ENCODE measurements at places on chromosomes 6 and 20.

GRCh38 chr6:110053395-110054240 is 75.5 kb downstream of the GPR6 start:
- DNase-seq: no peak

DNA sequence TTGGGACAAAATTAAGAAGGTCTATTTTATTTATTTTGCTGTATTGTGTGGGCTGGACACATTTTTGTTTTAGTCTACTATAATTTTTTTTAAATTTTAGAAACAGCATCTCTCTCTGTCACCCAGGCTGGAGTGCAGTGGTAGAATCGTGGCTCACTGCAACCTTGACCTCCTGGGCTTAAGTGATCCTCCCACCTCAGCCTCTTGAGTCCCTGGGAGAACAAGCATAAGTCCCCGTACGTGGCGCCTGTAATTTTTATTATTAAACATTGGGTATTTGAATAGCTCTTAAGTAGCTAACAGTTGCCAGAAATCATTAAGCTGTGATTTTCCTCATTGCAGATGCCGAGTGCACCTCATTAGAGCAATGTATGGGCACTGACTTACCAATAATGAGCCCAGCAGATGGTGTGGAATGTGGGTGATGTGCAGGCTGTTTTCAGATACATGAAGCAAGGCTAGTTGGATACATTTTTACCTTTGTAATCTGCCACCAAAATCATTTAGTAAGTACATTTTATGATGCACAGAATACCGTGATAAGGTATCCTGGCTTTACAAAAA is 10.3 kb upstream of the MAS1 start:
- no peak for DNase-seq

DNA sequence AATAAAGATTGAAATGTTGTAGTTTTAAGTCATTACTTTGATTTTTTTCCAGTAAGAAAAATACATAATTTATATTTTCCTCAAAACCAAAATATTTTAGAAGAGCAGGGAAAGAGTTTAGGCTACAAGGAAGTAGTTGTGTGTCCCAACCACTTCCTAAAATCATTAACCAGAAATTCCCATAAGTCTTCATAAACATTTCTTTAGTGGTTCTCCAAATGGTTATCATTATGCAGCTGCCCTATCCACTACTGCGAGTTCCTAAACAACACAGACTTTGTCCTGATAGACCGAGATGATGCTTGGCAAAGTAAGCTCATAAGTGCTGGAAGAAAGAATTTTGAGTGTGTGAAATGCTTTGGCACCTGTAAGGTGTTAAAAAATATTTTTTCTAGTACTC is 93.6 kb downstream of the ARMC2 start:
- no peak for DNase-seq

GRCh38 chr6:49326347-49326746 is 136.7 kb downstream of the MMUT start:
- no peak for DNase-seq

DNA sequence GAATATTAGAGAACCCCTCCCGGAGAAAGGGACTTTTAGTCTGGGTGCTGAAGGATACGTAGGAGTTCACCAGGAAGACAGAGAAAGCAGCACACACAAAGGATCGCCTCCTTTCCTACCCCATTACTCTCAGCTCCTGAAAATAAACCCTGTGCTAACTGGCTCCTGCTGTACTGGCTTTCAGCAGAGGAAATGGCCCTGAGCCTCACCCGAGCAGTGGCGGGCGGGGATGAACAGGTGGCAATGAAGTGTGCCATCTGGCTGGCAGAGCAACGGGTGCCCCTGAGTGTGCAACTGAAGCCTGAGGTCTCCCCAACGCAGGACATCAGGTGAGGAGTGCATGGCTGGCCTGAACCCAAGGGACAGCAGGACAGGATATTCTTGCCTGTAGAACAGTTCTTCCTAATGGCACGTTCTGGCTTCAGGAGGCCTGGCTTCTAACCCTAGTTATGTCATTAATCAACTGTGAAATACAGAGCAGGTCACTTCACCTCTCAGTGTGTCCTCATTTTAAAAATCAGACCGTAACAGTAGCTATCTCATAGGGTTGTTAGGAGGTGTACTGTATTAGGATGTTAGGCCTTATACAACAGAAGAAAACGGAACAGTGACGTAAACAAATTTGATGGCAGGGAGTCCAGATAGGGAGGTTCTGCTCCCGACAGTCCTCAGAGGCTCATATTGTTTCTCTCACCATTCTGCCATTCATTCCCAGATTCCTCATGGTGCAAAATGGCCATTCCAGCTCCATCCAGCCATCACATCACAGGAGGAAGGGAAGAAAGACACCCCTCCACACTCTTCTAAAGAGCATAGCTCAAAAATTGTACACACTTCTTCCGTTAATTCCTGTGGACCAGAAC is 1.8 kb downstream of the RBCK1 start:
- DNase-seq: no peak

DNA sequence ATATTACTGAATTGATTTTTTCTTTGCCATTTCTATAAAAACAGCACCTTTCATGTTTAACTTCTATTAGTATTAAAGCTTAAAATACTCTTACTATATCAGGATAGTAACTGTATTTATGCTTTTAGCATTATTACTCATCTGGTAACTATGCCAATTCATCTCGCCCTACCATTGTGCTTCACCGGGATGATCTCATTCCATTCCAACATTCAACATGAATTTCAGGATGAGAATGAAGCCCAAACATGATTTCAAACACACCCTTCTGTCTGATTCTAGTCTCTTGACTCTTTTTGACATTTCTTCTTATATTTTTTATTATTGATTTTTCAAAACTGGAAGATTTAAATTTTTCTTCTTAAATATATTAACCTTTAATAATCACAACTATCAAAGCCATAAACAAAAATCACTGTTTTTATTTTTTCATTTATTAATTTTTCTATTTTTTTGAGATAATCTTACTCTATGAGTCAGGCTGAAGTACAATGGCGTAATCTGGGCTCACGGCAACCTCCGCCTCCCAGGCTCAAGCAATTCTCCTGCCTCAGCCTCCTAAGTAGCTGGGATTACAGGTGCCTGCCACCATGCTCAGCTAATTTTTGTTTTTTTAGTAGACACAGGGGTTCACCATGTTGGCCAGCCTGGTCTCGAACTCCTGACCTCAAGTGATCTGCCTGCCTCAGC is 46.7 kb downstream of the GJA1 start:
- DNase-seq: no peak

GRCh38 chr20:64038224-64038564 is 2.2 kb downstream of the C20orf204 start:
- no peak for DNase-seq

DNA sequence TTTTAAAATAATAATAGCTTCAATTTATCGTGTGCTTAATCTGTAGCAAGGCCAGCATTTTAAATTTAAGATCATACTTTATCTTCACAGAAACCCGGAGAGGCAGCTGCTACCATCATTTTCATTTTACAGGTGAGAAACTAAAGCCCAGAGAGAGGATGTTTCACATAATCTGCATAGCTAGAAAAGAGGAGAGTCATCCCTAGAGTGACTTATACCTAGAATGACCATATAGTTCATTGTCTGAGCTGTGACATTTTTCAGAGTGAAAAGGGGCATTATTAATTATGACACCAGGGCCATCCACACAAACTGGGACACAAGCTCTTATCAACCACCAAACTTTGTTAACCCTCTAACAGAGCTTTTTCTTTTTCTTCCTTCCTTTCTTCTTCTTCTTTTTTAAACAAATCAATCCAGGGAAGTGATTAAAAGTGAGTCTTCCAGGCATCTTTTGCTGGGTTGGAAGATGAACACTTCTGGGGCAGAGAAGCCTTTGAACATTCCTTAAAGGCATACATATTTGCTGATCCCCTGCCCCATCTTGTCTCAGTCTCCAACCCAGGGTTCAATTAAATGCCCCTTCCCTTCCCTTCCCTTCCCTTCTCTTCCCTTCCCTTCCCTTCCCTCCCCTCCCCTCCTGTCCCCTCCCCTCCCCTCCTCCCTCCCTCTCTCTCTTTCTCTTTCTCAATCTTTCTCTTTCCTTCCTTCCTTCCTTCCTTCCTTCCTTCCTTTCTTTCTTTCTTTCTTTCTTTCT is 272.5 kb upstream of the JAG1 start:
- DNase-seq: no peak

GRCh38 chr6:47473791-47474346 is 3.7 kb upstream of the CD2AP start:
- no peak for DNase-seq

- DNase-seq: peak; percentile 11
Measured at GRCh38 chr20:31666258-31667042, 28.7 kb downstream of the COX4I2 start.

DNA sequence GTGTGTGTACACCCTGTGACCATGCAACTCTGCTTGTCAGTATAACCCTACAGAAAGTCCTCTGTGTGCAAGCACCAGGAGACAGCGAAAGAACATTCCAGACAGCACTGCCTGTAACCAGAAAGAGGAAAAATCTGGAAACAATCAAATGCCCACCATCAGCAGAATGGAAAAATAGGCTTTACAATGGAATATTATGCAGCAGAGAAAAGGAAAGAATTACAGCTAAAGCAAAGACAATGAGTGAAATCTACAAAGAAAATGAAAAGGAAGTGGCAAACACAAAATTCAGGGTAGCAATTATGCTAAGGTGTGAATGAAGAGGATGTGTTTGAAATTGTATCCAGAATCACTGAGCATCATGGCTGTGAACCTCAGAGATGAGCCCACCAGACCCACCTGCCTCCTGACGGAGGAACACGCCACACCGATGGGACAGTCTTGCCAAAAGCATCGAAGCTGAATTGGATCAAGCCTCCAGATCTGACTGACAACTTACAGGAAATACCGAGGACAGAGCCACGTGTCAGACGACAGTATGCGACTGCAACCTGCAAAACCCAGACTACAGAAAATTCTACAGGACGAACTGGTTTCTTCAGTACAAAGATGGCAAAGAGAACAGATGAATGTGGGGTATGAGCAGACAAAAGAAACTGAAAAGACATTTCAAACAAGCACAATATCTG is 133.2 kb downstream of the NFATC2 start:
- DNase-seq: no peak

DNA sequence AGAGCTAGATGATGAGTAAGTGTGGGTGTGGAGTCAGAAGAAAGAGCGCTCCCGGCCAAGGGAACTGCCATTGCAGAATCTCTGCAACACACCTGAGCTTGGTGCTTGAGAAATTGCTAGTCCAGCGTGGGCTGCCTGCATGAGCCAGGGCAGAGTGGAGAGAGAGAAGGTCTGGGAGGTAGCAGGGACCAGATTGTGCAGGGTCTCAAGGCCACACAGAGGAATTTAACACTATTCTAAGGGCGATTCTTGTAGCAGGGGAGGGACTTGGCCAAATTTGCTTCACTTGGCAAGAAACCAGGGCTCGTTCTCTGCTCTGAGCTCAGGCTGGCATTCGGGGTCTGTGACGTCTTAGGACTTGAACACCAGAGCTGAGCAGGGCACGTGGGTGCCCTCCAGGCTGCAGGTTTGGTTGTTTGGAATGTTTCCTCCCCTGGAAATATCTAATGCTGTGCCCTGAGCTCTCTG is 53.5 kb downstream of the BCAS4 start:
- no peak for DNase-seq

DNA sequence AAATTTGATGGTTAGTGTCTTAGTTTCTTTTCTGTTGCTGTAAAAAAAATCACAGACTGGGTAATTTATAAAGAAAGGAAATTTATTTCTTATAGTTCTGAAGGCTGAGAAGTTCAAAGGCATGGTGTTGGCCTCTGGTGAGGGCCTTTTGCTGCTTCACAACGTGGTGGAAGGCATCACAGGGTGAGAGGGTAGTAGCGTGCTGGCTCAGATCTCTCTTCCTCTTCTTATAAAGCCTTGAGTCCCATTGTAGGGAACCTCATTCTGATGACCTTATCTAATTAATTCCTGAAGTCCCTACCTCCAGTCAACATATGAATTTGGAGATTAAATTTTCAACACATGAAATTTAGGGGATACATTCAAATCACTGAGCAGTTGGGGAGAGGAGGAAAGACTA is 62.0 kb downstream of the ARID1B start:
- DNase-seq: no peak

GRCh38 chr6:163667372-163668060 is 253.0 kb downstream of the QKI start:
- DNase-seq: no peak

DNA sequence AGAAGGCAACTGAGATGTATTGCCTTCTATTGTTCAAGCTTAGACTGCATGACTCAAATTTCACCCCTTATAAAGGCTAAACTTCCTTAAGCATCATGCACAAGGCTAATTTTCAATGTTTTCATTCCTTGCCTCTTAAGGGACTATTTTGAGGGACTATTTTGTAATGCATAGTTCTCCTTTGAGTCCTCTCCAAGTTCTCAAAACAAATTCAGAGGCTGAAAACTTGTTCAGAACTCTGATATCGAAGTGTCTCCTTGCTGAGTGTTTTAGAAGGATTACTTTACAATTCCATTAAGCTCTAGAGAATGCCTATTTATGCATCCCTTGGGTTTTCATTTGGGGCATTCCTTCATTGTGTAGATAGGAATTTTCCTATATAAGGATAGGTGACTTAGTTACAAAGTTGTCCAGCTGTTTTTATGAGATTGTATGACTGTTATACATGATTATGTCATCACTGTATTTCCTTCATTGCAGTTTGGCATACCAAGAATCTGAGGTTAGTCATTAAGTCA is 41.7 kb downstream of the COL19A1 start:
- DNase-seq: no peak

DNA sequence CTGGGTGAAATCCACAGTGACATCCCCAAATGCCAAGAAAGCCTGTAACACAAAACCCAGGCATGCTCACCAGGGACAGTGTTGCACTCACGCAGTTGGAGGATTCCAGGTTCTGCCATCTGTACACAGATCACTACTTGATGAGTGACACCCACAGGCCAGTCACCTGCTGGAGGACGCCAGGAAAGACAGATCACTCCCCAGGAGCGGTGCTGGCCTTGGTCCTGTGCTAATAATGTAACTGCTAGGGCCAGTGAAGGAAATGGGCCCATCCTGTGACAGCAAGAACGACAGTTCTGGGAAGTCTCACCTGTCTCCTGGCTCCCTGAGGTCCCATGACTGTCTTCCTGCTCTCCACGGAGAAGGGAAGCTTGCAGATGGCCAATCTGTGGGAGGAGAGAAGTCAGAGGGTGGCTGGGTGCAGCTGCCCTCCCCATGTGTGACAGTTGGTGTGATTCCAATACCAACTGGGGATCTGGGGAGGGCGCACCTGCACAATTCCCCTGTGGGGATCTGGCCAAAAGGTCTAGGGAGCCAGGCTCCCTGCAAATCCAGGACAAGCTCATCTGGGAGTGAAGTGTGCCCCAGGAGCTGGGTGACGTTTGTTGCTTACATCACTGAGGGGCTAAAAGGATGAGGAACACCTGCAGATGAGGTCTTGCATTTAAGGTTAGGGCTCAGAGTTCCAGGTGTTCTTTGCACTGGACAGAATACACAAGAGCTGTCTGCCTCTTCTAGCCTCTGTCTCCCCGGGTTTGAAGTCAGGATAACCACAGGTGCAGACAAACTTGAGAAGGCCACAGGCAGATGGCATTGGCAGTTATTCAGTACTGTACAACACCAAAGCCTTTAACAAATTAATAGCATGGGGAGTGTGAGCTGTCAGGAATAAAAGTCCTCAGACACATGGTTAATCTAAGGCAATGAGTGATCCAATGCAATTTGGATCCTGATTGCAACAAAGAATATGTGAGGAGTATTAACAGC is 10.3 kb downstream of the ZNF337 start:
- DNase-seq: no peak

All from activated CD4-positive, alpha-beta T cell treated with anti-CD3 and anti-CD28 coated beads for 1 hour (primary cell).